ENCODE measurements at places on chromosomes 5 and 9. TPM values are rescaled to one million over a fixed set of nuclear protein-coding genes. Genes with fewer than 3 reads are reported as not detected.
A peak's percentile ranks its signal among the peaks of the same experiment; 100 is the strongest.

DNLZ gene
- 20.4 TPM for total RNA-seq

DNA sequence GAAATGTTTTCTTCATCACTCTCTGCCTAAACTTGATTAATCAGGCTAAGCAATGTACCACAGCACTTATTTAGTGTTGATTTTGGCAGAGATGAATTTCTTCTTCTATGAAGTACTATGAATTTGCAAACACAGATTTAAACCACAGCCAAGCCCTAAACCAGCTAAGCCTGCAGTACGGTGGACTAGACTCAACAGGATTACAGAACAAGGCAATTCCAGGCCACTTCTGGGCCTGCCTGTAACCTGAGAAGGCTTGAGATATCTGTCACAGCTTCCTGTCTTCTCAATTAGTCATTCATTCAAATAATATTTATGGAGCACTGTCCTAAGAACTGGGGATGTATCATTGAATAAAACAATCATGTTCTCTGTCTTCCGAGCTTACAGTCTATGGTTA lies 32.4 kb upstream of the CAST start:
- DNase-seq: peak; percentile 64

DNA sequence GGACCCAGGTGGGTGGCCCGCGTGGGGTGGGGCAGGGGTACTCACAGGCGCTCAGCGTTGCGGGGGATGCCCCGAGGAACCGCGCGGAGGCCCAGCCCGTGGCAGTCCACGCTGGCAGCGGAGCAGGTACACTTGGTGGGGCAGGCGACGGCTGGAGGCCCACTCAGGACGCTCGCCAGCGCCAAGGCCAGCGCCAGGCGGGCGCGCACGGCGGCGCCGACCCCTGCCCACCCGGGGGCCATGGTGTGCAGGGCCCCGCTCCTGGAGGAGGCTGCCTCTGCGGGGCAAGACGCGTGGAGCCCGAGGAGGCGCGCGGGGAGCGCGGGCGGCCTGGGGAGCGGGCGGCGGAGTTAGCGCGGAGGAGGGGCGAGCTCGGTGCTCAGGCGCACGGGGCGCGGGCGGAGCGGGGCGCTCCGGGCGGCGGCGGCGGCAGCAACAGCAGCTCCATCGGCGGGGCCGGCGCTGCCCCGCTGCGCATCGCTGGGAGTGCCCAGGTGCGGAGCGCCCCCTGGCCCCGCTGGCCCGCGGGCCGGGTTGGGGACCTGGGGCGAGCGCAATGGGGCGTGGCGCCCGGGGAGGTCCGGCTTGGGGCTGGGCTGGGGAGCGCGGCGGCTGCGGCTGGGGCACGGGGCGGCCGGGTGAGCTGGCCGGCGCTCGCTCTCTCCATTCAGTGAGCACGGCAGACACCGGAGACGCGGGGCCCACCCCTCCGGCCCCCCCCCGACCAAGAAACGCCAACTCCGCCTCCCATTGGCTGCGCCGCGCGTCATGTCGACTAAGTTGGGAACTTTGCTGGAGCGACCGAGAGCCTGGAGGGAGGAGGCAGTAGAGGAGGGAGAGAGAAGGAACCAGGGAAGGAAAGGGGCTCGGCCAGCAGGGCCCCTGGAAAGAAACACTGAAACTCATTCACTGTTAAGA lies at the start of gene SLIT3:
TSS of gene SLIT3 (minus strand) at position 672 of the 918 bp plus-strand sequence. CDS start at position 242, 430 bp downstream.
- no peak for DNase-seq

FCN1 gene
- not detected for total RNA-seq

GRCh38 chr5:75364571-75365280 lies 27.7 kb downstream of the HMGCR start:
- no peak for DNase-seq

DNA sequence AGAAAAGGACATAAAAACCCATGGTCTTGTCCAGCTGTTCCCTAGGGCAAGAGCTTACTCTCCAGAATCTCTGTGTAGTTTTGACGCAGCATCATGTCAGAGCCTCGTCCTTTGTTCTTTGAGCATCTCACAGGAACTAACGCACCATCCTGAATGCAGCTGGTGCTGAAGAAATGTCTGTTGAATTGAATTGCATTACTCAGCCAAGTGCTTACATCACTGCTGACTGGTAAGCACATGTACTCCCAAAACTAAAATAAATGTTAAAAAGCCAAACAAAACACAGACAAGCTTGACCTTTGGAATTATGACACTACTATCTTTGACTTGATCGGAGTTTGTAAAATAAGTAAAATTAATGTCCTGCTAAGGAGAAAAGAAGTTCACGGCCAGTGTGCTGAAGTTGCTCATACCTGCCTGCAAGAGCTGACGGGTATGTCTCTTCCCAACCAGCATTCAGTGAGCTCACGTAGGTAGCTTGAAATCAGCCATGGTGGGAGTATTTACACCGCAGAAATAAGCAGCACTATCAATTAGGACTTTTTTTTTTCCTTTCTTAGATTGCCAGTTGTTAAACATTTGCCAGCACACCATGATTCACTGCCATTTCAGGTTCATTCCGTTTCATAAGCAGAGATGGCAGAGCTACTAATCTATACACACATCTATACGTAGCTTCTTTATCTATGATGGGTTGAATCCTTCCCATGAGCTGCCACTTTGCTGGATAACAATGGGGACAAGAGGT lies 310.6 kb upstream of the MSX2 start:
- peak; percentile 45 for DNase-seq

DNA sequence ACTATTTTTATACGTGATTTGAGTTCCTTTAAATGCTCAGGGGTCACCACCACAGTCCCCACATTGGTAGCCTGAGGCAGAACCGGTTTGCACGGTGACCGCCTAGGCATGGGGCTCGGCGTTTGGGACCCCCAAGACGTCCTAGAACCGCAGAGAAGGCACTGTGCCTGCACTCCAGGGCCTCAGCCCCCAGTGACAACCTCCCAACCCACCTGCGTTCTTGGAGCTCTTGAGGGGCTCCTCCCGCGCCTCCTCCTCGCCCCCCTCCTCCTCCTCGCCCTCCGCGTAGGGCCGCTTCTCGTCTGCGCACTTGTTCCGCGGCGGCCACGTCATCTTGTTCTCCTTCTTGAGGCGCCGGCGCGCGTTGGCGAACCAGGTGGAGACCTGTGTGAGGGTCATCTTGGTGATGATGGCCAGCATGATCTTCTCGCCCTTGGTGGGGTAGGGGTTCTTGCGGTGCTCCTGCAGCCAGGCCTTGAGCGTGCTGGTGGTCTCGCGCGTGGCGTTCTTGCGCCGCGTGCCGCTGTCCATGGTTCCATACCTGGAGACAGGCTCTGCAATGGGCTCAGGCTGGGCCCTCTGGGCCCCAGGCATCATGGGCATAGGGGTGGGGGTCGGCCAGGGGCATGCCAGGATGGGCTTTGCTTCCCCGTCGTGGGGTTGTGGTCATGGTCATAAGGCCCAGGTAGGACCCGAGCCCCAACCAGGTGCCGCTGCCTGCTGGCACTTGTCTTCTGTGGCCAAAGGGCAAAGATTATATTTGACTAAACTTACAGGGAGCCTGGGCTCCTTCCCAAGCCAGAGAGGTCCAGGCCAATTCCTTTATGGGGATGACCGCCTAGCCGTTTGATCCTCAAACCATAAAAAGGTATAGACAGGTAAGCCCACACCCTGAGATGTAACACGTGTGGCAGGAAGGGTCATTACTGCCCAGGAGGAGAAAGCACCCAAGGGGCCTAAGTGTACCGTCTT lies 3.1 kb downstream of the IRX4 start:
- DNase-seq: no peak

MYOT gene
- not detected for total RNA-seq

UBE2QL1 gene
- 0.29 TPM for total RNA-seq

GRCh38 chr9:130426467-130426773 lies 18.3 kb upstream of the ASS1 start:
- DNase-seq: no peak

GRCh38 chr9:4422495-4422894 lies 67.8 kb upstream of the SLC1A1 start:
- no peak for DNase-seq

GRCh38 chr9:2693056-2693455 lies 24.3 kb upstream of the KCNV2 start:
- DNase-seq: no peak

DNA sequence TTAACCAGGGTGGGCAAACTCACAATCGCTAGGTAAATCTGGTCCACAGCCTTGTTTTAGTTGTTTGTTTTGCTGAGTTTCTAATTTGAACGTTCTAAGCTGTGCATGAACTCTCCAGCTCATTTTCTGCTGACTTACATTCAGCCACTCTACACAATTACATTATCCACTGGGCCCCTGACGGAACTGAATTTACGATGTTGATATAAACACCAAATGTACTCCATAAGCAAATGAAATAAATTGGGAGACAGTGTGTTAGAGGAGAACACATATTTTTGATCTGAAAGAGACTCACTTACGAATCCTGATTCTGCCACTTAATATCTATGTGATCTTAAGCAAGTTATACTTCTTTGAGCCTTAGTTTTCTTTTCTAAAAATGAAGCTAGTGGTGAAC lies 393.4 kb downstream of the ZNF608 start:
- no peak for DNase-seq

DNA sequence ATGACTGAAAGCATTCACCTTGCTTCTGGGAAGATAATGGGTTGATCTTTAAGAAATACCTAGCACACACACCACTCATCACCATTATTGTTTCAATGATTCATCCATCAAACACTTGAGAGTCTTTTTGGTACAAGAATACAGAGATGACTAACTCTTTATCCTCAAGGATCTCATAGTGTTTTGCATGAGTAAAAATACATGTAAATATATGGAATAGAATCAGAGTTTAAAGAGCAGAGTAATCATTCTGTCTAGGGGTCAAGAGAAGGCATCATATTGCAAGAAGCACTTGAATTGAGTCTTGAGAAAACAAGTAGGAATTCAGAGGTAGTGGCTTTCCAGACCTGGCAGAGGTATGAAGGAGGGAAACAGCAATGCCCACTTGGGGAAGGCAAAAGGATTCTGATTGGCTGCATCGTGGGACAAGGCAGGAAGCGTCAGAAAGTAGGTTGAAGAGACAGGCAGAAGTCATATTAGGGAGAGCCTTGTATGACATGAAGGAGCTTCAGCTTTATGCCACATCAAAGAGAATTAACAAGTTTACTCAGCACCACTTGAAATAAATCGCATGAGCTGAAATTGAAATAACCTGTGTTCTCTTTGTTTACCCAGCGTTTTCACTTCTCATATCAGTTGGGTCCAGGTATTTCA lies 542.5 kb downstream of the TLE1 start:
- DNase-seq: no peak

GRCh38 chr5:167626341-167627123 lies 664.9 kb upstream of the WWC1 start:
- no peak for DNase-seq

- no peak for DNase-seq
Measured at GRCh38 chr5:141942185-141942857, 15.7 kb downstream of the PCDH12 start.

GRCh38 chr5:6410421-6410820 lies 32.1 kb upstream of the MED10 start:
- no peak for DNase-seq

GRCh38 chr9:136656795-136657611 lies 5.7 kb upstream of the EGFL7 start:
- DNase-seq: no peak

GRCh38 chr5:170551622-170552021 lies 47.8 kb downstream of the KCNIP1 start:
- DNase-seq: no peak

ANKRD55 gene
- total RNA-seq: not detected

NUTM2G gene
- total RNA-seq: not detected

DNA sequence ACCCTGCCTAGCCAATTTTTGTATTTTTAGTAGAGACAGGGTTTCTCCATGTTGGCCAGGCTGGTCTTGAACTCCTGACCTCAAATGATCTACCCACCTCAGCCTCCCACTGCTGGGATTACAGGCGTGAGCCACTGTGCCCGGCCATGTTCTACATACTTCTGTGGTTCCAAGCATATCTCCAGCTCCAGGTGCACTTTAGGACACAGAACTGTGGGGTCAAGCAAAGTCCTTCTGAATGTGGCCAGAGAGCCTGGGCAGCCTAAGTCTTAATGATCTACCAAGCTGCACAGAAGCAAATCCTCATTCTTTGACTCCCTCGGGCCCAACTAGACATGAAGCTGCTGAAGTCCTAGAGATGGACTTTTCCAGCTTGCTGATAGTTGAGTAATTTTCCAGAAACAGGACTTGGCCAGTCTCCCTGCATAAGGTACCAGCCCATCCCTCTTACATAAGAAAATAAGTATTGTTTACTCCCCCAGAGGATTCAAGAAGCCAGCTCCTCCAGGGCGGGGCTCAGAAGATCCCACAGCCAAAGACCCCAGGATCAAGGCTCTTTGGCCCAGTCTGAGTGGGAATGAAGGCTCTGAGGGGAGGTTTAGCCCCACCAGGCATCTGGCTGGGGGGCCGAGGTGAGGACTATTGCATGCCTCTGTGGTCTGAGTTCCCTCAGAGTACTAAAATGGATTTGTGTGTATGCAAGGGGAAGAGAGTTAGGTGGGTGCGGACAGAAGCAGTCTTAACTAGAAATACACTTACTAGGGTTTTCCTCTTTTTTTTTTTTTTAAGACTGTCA lies 8.7 kb downstream of the CLTB start:
- no peak for DNase-seq

SPINK7 gene
- not detected for total RNA-seq

DNA sequence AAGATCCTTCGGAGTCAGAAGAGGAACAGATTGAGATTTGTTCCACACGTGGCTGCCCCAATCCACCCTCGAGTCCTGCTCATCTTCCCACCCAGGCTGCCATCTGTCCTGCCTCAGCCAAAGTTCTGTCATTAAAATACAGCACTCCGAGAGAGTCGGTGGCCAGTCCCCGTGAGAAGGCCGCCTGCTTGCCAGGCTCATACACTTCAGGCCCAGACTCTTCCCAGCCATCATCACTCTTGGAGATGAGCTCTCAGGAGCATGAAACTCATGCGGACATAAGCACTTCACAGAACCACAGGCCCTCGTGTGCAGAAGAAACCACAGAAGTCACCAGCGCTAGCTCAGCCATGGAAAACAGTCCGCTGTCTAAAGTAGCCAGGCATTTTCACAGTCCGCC lies 85.9 kb downstream of the GOLPH3 start:
- no peak for DNase-seq

DNA sequence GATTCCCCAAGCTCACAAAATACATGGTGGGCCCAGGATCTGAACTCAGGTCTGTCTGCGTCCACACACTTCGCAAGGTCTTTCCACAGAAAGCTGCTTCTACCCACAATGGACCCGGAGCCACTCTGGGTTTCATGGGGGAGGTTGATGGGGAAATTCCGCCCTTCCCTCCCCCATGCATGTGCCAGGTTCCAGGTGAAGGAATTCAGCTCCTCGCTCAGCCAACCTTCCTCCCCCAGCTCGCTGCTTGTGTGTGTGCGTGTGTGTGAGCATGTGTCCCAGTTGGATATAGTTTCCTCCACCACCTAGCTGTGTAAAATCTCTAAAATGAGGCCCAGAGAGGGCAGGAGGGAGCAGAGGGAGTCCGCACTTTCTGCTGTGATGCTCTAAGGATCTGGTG lies 1.0 kb downstream of the PTGS1 start:
- no peak for DNase-seq

Measured in NCI-H460 (cell line).